ENCODE measurements at places on chromosomes 2 and 18.

DNA sequence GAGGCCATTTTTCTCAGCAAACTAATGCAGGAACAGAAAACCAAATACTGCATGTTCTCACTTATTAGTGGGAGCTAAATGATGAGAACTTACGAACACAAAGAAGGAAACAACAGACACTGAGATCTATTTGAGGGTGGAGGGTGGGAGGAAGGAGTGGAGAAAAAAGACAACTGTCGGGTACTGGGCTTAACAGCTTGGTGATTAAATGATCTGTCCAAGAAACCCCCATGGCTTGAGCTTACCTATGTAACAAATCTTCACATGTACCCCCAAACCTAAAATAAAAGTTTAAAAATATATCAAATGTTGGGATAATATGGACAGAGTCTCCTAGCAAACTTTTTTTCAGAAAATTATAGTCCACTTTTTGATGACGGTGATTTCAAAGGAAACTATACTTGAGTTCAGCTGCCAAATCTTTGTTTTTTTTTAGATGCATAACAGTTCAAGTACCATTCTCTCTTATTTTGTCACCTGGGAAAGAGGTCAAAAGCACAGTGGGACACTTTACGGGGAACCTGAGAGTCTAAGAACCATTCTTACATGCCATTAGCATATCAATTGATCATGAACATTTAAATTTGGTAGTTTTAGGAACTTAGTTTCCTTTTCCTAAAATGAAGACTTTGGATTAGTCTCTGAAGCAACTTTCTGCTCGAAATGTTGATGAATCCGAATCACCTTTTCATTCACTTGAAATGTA, 835.0 kb downstream of the NRXN1 start:
- H3K4me1 ChIP-seq = no peaks in the 10 kb centered on the region
- H3K27me3 ChIP-seq = no peaks in the 10 kb centered on the region
- H3K36me3 ChIP-seq = no peaks in the 10 kb centered on the region
- DNase-seq = no peak
- H3K27ac ChIP-seq = no peak overlapping the region
- H3K4me3 ChIP-seq = no peak overlapping the region

DNA sequence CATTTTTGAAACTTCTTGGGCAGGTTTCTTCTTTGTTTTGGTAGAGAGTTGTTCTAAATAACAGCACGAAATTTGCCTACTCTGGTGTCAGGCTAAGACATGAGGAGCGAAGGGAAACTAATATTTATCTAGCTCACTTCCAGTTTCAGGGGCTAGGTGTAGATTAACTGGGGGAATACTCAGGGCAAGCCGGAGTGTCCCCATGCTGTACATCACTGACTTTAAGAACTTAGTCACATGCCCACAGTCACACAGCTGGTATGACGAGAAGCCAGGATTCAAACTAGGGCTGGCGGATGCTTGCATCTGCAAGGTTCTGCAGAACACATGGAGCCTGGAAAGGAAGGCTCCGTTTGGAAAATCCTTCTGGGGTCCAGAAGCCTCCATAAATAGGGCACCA, 133.3 kb downstream of the ALPK2 start:
- no peaks in the 10 kb centered on the region for H3K36me3 ChIP-seq
- H3K4me3 ChIP-seq = no peak overlapping the region
- H3K4me1 ChIP-seq = no peaks in the 10 kb centered on the region
- no peak for DNase-seq
- H3K27me3 ChIP-seq = no peaks in the 10 kb centered on the region

DNA sequence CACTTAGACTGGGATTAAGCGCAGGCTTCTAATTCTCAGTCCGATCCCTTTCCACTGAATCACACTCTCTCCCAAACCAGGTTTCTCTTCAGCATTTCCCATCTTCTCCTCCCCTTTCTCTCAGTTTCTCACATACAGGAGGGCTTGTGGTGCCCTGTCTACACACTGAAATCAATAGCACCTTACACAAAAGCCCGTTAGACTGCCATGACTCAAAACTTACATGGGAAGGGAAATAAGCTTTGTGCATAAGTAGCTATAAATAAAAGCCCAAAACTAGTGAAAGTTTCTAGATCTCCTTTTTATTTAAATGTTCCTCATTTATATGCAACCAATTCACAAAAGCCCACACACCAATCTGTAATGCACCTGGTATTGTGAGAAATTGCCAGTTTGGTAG, 318.4 kb downstream of the TXNL1 start:
- no peaks in the 10 kb centered on the region for H3K4me1 ChIP-seq
- no peaks in the 10 kb centered on the region for H3K27me3 ChIP-seq
- no peak for DNase-seq

GRCh38 chr2:118975133-118975532, 33.1 kb downstream of the MARCO start:
- H3K4me3 ChIP-seq = no peak overlapping the region
- no peaks in the 10 kb centered on the region for H3K27me3 ChIP-seq
- no peaks in the 10 kb centered on the region for H3K36me3 ChIP-seq
- H3K4me1 ChIP-seq = no peaks in the 10 kb centered on the region
- H3K27ac ChIP-seq = no peak overlapping the region
- DNase-seq = no peak

DNA sequence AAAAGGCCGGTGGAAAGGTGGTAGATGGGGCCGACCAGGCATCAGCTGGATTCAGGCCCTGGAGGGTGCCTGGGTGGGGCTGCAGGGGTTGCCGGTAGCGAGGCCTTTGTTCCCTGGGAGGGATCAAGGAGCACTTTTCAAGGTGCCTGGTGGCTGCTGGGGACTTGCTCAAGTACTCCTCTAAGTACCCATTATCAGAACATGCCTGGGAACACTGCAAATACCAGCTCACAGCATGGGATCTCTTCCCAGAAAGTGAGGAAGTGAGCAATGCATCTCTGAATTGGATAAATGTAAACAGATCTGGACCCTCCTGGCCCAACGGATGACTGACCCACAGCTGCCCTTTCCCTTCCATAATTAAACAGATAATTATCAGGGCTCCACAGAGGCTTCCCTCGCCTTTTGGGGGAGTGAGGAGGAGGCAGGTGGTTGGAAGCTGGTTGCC, 210.5 kb downstream of the SH3RF3 start:
- H3K4me3 ChIP-seq = no peak overlapping the region

DNA sequence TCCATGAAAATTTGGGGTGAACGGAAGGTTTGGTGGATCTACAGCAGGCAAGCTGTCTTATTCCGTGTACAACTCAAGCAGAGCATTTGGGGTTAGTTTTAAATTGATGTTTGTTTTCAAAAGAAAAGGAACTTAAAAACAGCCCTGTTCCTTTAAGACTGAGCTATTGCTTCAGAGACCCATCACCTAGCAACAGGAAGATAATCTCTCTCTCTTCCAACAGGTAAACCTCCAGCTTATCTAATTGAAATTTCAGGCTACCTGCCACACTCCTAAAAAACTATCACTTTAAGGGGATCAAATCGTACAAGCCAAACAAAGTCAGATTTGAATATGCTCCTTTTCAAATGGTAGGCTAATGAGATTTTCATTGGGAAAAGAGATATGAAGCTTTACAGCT, 101.8 kb downstream of the RNF152 start:
- H3K4me1 ChIP-seq = no peaks in the 10 kb centered on the region
- no peak overlapping the region for H3K27ac ChIP-seq
- no peaks in the 10 kb centered on the region for H3K36me3 ChIP-seq
- no peak overlapping the region for H3K4me3 ChIP-seq
- H3K27me3 ChIP-seq = no peaks in the 10 kb centered on the region
- DNase-seq = no peak

GRCh38 chr2:175097297-175097696, 70.7 kb downstream of the ATF2 start:
- no peaks in the 10 kb centered on the region for H3K27me3 ChIP-seq
- H3K4me3 ChIP-seq = no peak overlapping the region
- no peak for DNase-seq
- no peaks in the 10 kb centered on the region for H3K4me1 ChIP-seq
- no peak overlapping the region for H3K27ac ChIP-seq
- peaks cover 6% of the 10 kb centered on the region for H3K36me3 ChIP-seq

DNA sequence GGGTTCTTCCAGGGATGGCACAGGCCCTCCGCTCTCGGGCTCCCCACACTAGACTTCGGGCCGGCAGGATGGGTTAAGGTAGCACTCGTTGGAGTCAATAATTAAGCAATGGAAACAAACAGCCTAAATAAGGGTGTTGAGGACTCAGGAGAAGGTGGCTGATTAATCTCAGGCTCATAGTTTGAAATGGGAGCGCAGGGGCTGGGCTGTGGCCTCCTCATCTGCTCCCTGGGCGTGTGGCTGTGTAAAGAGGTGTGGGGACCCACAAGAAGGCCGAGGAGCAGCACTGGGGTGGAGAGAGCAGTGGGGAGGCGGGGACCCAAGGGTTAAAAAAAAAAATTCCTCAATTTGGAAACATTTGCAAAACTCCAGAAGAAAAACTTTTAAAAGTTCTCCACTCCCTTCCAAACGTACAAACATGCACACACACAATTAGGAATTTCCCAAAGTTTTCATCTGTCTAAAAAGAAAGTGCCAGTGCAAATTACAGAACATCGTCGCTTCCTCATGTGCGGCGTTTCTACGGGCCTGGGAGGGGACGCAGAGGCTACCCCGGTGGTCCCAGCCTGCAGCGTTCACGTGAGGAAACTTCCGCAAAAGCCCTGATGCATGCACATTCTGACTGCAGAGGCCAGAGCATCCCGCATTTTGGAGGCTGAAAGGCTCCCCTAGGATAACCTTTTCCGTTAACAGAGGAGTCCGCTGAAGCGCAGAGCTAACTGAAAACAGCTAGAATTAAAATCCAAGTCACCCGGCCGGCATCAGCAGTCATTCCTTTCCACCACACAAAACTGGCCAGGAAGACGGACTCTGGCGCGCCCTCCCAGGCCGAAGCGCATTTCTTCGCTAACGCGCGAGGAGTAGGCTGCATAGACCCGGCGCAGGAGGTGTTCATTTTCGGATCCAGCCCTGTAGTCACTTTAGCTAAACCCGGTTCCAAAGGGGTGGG, 1.0 kb upstream of the TUBB6 start:
- no peaks in the 10 kb centered on the region for H3K4me1 ChIP-seq
- no peak for DNase-seq
- H3K27ac ChIP-seq = no peak overlapping the region
- H3K4me3 ChIP-seq = no peak overlapping the region
- H3K27me3 ChIP-seq = no peaks in the 10 kb centered on the region

GRCh38 chr2:63522950-63523349, 65.3 kb downstream of the WDPCP start:
- H3K4me1 ChIP-seq = no peaks in the 10 kb centered on the region
- no peak overlapping the region for H3K4me3 ChIP-seq
- H3K27ac ChIP-seq = no peak overlapping the region
- DNase-seq = no peak
- no peaks in the 10 kb centered on the region for H3K36me3 ChIP-seq

DNA sequence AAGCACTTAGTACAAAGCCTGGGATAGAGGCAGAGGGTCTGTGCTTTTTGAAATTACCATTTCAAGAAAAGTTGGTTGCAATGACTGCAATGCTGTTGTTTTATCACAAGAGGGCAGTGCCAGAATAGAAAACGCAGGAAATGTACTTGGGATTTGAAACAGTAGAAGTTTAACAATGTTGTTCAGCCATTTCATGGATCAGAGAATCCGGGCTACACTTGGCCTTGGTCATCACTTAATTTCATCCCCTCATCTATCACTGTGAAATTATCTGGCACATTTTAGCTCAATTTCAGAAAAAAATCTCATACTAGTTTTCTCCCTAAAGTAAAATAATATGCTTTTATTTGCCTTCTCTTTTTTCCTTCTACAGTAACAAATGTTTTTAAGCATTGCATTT, 70.8 kb downstream of the RAPGEF4 start:
- no peaks in the 10 kb centered on the region for H3K36me3 ChIP-seq
- H3K27ac ChIP-seq = no peak overlapping the region
- no peak for DNase-seq
- no peaks in the 10 kb centered on the region for H3K4me1 ChIP-seq

DNA sequence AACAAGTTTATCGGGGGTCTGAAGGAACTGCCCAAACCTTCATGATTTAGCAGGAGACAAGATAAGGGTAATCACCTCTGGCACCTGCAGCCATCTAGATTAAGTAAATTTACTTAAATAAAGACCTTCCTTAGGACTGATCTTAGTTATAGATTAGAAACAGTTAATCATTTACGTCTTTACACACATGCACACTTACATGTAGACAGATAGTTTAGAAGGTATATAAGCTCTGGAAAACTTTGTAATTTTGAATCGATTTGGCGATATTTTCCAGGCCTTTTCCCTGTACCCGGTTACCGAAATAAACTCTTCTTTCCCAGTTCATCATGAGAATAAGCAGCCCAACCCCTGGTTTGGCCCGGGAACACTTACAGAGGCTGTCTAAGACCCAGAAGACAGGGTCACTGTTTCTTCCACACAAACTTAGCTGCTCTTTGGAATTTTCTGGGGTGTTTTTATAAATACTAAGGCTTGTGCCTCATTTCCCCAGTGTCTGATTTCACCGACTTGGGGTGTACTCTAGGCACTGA, 560 bp upstream of the SKA1 start:
- peaks cover 13% of the 10 kb centered on the region for H3K4me1 ChIP-seq
- no peaks in the 10 kb centered on the region for H3K36me3 ChIP-seq
- peak overlapping the region; percentile 71 for H3K27ac ChIP-seq
- H3K4me3 ChIP-seq = peak overlapping the region; percentile 48
- peaks cover 7% of the 10 kb centered on the region for H3K27me3 ChIP-seq

GRCh38 chr2:40284797-40285196, 167.1 kb downstream of the SLC8A1 start:
- no peaks in the 10 kb centered on the region for H3K27me3 ChIP-seq
- no peak overlapping the region for H3K4me3 ChIP-seq
- no peak overlapping the region for H3K27ac ChIP-seq
- no peaks in the 10 kb centered on the region for H3K4me1 ChIP-seq
- H3K36me3 ChIP-seq = no peaks in the 10 kb centered on the region

DNA sequence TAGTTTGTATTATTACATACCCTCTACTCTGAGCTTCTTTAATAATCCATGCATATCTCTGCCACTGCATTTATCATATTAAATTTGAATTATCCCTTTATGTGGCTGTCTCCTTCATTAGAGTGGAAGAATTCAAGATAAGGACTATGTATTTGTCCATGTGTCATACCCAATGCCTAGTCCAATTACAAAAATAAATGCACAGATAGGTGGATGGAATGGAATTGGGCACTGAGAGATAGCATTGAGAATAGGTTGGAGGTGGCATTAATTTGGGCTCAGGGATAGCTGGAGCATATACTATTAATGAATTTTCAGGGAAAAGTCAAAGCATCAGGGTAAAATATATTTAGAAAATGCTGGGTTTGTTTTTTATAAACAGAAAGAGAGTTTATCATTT, 893.2 kb downstream of the EPHA4 start:
- no peaks in the 10 kb centered on the region for H3K36me3 ChIP-seq
- no peak overlapping the region for H3K27ac ChIP-seq
- H3K4me1 ChIP-seq = no peaks in the 10 kb centered on the region
- DNase-seq = no peak
- H3K27me3 ChIP-seq = no peaks in the 10 kb centered on the region
- no peak overlapping the region for H3K4me3 ChIP-seq
